ENCODE measurements at places on chromosomes 11 and 22.

DNA sequence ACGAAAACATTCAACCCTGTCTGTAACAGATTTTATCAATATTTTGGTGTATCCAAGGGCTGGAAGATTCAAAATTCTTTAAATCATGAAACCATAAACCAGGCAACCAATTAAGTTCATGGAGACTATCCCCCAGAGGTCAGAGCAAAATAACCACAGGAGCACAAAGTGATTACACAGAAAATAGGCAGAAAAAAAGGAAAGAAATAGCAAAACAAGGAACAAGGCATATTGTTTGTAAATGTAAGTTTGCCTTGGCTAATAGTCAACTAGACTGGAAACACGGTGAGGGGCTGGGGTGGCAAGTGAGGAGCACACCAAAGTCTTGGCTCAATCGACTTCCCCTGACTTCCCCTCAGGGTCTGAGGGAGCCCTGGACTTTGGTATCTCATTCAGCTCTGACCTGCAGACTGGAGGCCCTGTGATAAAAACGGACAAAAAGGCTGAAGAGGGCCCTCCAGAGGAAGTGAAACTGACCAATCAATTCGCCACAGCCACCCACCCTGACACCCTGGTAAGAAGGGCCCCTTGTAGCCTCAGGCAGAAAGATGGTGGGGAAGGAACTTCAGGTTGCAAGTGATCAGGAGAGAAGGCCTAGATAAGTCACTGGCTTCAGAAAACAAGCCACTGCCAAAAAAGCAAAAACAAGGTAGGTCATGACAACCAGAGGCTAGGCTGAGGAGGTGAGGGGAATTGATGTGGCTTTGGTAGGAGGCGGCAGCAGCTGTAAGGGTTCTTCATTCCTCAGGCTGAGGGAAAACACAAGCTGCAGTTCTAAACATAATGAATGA lies 1.8 kb downstream of the SIK3 start:
- DNase-seq: no peak

GRCh38 chr11:111476956-111477355 lies 35.2 kb downstream of the BTG4 start:
- DNase-seq: no peak

GRCh38 chr11:28529046-28529445 lies 420.9 kb downstream of the METTL15 start:
- DNase-seq: no peak

- no peak for DNase-seq
Measured at GRCh38 chr11:6099577-6099976, 7.9 kb upstream of the OR56B4 start.

- DNase-seq: no peak
Measured at GRCh38 chr11:10338287-10338686, 33.4 kb downstream of the ADM start.

- DNase-seq: no peak
Measured at GRCh38 chr11:121543836-121544380, 91.1 kb upstream of the SORL1-AS1 start.

DNA sequence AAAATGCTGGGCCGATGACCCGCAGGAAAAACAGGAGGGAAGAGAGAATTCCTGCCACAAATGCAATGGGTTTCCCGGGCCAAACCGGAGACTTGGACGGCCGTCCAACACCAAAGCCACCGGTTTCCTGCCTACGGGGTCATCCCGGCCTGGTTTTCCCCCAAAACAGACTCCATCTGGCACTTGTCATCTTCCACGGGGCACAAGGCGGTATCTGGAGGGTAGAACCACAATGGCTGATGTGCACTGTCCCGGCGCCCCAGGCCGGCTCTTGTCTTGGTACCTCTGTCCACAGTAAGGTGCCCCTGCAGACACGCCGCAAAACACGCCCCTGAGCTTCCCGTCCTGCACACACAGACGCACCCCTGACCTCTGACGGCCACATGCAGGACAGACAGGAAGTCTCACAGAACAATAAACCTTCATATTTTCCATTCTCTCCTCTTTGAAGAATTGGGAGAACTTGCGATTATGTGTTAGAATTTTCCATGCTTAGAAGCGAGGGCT lies 20.1 kb downstream of the CELSR1 start:
- no peak for DNase-seq

- DNase-seq: no peak
Measured at GRCh38 chr11:128822130-128822529, 45.0 kb downstream of the KCNJ1 start.

- no peak for DNase-seq
Measured at GRCh38 chr11:96472085-96472484, 82.3 kb downstream of the JRKL start.

- DNase-seq: no peak
Measured at GRCh38 chr11:104343578-104343977, 179.6 kb upstream of the PDGFD start.

DNA sequence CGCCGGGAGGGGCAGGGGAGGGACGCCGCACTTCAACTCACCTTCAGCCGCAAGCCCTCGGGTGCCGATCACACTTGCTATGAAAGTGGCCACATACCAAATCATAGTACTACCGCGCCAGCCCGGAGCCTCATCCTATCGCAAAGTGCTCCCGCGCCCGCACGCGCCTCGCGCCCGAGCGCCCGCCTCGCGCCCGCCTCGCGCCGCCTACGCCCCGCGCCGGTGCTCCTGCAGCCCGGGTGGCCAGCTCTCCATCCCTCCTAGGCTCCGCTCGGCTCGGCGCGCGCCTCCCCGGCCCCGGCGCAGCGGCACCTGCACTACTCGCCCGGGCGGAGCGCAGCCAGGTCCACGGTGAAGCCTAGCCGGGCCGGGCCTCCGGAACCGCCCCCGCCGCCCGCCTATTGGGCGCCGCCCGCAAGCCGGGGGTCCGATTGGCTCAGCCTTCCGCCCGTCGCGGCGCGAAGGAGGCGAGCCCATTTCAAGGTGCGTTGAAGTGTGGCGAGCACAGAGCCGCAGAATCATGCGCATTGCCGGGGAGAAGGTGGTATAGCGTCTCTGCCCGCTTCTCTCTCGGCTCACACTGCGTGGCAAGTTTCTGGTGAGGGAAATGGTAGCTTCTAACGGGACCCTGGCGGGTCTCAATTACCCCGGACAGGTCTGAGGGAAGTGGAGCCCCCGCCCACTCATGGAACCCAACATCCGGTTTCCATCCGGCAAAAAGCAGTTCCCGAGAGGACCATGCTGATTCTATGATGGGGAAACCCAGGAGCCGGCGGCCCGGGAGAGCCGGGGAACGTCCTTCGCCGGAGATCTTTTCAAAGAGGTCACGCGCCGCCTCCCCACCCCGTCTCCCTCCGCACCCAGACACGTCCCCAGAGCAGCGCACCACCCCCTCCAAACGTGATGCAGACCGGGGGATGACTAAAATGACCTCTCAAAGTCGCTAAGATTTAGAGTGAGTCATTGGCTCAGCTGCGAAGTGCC lies at the start of gene IGSF9B:
Gene IGSF9B (minus strand): TSS at position 319 of the 984 bp plus-strand sequence. CDS start 214 bp downstream, at position 105.
- DNase-seq: peak; percentile 98

DNA sequence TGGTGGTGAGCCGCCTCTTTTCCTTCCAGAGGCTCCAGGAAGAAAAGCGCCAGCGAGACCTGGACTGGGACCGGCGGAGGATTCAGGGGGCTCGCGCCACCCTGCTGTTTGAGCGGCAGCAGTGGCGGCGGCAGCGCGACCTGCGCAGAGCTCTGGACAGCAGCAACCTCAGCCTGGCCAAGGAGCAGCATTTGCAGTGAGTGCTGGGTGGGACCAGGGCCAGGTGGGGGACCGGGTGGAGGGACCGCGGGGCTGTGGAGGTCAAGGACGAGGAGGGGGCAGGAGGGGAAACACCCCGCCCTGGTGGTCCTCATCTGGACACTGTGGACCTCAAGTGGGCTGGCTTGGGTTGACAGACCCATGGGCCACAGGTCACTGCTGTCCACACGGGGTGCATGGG lies 17.4 kb downstream of the RIBC2 start:
- DNase-seq: no peak

DNA sequence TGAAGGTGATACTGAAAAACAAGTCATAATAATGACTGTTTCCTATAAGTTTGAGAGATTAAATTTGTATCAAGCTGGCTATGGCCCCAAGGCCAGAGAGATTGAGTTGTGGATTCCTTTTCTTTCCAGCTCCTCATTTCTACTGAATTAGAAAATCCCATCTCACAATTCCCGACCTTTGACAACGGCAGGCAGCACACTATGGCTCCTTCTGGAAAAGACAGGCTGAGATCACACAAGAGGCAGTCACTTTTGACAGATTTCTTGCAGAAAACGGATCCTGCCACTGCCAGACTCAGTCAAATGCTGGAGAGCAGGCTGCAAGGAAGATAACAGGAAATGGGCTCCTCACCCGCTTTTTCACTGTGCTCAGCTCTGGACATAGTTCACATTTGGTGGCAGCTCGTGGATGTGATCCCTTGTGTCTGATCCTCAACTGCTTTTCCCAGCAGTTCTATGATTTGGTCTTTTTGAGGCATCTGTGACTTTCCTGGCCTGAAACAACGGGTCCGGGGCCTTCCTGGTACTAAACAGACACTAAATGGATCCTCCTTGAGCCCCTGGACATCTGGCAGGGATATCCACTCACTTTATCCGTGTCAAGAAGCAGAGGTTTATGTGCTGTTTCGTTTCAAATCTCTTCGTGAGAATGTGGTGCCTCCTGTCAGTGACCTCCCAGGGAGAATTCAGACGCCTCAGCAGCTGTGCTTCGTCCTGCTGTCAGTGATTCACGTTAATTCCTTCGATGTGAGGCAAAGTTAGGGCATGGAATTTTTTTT lies 26.1 kb upstream of the RTL6 start:
- DNase-seq: no peak

DNA sequence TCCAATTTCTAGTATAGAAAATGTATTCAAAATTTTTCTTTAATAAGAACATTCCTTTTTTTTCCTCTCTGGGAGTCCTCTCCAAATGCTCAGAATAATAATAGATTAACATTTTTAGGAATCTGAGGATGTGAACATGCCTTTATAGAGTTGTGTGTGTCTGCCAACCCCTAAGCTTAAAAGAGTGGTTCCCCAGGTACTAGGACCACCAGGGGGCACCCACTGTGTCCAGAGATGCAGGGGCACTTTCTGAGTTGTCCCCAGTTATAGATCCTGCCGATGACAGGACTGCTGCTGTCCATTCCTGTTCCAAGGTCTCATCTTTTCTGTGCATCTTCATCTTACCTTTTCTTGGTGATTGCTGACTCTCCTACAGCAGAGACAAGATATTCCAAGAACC lies 27.0 kb upstream of the MICAL2 start:
- DNase-seq: no peak

DNA sequence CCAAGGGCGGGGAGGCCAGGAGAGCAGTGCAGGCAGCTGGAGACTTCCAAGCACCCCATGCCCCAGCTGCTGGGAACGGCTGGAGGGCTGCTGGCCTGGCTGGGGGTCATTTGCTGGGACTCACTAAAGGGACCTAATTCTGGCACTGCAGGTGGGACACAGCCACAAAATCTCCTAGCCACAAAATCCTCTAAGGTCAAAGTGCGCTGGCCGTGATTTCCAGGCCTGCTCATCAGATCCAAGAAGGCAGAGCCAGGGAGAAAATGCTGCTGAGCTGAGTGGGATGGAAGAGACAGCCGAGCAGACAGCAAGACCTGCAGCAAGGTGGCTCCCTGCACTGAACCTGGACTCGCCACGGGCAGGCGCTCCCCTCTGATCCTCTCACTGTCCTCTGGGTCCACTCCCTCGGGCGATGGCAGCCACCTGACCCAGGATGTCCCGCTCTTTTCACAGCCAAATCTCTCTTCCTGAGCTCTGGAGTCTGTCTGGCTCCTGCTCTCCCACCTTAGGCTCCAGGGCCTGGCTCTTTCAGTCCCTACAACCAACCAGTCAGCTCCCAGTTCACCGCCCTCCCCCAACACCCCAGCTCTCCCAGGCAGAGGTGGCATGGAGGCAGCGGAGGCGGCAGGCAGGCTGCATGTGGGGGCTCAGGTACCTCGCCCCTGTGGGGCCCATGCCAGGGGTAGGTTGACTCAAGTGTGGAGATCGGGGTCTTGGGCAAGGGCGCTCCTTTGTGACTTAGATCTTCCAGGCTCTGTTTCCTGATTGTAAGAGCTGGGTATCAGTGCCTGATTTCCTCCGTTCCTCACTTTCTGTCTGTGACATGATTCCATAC lies 14.5 kb downstream of the OVOL1 start:
- no peak for DNase-seq

- DNase-seq: no peak
Measured at GRCh38 chr22:29642694-29643093, 39.3 kb downstream of the NF2 start.

DNA sequence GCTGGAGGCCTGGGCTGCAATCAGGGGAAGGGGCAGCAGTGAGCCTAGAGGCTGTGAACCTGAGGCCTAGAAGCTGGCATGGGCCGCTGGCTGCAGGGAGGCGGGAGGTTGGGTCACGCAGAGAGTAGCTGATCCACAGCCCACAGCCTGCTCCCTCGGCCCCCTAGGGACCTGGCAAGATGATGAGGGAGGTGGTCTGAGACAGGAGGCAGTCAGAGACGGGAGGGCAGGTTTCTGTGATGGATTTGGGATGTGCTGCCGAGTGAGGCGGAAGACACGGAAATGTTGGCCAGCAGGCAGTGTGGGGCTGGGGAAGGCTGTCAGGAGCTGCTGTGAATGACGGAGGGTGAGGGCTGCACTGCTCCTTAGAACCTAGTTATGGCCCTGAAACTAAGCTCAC lies 22.7 kb downstream of the LRFN4 start:
- DNase-seq: no peak

DNA sequence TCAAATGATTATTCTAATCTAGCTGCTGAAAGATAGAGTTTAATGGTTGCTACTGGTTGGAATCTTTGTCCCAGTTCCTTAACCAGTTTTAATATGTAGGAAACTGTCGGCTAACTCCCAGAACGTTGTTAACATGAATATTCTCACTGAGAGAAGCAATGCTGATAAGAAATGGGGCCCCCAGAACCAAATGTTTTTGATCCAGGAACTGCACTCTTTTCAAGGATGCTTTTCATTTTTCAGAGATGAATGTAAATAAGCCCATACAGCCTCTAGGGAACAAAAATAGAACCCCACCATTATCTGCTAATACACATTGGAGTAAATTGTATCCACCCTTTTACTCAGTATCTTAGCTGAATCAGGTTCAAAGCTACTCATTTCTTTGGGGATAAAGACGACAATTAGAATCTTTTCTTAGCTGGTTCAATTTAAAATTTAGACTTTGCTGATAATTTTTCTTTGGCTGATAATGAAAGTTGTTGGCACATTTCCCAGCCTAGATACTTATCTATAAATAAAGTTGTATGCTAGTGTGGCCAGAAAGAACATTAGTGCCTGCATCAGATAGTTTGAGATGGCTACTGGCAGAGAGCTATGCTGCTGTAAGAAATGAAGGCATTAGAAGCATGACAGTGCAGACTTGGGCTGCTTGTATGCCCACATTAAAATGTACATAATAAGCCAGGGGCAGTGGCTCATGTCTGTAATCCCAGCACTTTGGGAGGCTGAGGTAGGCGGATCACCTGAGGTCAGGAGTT lies 323.3 kb upstream of the PDGFD start:
- DNase-seq: no peak

DNA sequence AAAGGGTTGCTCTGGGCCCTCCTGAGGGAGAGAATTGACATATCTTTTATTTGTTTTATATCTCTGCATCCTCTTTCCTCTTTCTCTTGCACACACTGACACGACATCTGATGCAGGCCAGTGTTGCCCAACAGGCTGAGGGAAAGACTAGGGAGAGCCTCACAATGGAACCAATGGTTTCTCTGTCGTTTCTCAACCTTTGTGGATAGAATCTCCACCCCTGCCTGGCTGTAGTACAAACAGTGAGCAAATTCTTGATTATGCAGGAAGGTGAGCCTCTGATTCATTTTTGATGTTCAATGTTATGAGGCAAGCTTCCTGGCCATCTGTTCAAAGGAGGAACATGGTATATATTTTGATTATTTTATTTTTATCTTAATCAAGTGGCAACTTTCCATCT lies 49.8 kb upstream of the PLET1 start:
- no peak for DNase-seq
